ENCODE measurements at places on chromosomes 2 and 18.

GRCh38 chr2:168796090-168796577 lies 6.3 kb upstream of the NOSTRIN start:
- DNase-seq, result no peak

- DNase-seq, result no peak
Measured at GRCh38 chr2:9756692-9757250, 86.5 kb upstream of the TAF1B start.

DNA sequence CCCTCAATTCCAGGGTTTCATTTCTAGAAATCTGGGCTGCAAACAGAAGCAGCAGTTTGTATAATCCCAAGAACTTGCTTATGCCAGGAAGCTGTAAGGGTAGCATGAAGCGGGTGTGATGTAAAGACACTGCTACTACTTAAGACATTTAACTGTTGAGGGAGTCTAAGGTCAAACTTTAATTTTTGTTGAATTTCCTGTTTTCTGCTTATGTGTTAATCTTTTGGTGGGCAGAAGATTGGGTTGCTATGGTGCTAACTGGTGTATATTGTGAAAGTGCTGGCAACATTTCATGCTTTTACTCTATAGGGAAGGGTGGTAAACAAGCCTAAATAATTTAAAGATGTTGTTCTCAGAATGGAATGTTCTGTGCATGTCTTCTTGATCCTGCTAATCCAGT lies 2.7 kb downstream of the NCOA1 start:
- no peak for DNase-seq

GRCh38 chr2:72142570-72143440 lies 4.9 kb downstream of the CYP26B1 start:
- DNase-seq, result no peak

GRCh38 chr2:36811071-36811470 lies 114.6 kb downstream of the VIT start:
- no peak for DNase-seq

GRCh38 chr2:75494137-75494769 lies 66.5 kb downstream of the EVA1A start:
- DNase-seq, result no peak

- no peak for DNase-seq
Measured at GRCh38 chr2:112841295-112842044, 4.9 kb upstream of the IL1B start.

DNA sequence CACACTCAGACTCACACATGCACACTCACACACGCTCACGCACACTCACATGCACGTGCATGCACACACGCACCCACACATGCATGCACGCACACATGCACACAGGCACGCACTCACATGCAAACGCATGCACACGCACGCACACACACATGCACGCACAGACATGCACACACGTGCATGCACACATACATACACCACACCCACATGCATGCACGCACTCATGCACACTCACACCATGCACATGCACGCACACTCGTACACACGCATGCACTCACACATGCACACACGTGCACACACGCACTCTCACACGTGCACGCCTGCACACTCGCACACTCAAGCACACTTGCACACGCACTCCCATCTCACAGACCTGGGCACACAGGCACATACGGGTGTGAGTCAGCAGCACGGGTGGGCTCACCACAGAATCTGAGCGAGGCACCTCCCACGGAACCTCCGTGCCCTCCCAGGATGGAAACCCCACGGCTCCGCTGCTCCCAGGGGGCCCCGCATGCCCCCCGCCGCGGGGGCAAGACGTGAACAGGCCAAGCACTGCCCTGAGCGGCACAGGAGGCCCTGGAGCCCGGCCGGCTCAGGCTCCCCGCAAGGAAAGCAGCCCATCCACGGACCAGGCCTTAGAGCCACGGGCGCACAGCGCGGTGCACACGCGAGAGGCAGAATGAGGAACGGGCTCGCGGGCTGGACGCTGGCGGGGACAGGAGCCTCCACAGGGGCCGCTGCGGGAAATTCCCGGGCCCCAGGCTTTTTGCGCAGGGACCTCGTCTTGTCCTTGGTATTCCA lies 8.4 kb upstream of the KCNG2 start:
- no peak for DNase-seq

DNA sequence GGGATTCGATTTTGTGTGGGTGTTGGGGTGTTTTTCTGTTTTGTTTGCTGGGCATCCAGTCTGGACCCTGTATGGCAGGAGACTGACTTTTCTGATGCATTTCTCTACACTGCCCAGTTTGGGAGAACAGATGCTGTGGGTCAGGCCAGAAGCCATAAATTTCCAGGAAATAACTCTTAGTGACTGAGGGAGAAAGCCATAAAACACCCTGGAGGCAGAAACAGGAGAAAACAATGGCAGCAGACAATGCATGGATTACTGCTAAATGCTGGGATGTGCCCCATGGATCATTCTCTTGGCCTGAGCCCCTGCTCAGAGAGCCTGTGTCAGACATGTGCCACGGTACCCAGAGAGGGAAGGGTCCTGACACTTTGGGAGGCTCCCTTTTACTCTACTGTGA lies 133.6 kb upstream of the CAPN13 start:
- no peak for DNase-seq

DNA sequence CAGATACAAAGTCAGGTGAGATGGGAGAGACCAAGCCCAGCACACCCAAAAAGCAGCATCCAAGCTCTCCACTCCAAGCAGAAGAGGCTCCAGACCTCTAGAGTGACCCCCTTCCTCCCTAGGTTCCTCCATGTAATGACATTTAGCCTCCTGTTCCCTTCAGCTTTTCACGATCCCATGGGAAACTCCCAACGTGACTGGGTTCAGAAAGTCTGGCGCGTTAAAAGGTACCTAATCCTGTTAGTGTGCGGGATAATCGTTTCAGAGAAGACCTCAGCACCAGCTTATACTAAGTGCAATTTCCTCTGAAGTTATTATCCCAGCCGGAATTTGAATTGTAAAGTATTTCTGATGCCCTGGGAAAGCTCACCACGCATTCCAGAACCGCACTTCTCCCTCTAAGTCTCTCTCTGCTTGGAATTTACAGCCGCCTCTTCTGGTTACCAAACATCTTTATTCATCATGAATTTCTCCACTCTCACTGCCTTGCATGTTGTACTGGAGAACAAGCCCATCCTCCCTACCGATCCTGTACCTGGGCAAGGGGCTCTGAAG lies 46.9 kb downstream of the CCBE1 start:
- DNase-seq, result no peak

DNA sequence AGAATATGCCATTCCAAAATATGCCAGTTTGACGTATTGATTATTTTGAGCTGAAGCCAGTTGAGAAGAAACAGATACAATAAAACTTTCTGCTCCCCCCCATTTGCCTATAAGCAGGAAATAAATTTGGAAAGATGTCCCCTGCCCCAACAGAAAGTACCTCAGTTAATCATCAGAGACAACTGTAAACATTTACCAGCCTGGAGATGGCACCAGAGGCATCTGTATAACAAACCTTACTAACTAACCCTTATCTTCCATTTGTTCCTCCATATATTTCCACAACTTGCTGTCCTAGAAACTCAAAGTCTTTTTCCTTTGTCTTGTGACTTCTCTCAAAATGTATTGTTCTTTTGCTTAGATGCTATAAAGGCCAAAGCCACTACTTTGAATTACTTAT lies 93.8 kb downstream of the AKAIN1 start:
- DNase-seq, result no peak

DNA sequence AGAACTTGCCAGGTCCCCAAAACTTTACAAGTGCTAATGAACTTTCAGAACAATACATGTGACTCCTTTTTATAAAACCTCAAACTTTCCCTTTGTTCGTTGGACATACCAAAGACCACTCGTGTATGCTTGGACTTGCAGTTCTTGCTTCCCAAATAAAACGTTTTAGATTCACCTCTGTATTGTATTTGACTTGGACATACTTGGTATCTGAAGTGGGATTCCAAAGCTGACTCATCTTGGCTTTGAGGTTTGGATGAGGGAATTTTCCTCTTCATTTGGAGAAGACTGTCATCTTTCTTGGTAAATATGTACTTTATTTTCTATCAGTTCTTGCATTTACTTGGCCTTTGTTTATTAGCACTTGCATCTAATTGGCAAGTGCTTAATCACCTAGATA lies 8.0 kb upstream of the CYB5A start:
- DNase-seq, result peak; percentile 41

GRCh38 chr2:184646177-184646576 lies 47.8 kb downstream of the ZNF804A start:
- peak; percentile 25 for DNase-seq

DNA sequence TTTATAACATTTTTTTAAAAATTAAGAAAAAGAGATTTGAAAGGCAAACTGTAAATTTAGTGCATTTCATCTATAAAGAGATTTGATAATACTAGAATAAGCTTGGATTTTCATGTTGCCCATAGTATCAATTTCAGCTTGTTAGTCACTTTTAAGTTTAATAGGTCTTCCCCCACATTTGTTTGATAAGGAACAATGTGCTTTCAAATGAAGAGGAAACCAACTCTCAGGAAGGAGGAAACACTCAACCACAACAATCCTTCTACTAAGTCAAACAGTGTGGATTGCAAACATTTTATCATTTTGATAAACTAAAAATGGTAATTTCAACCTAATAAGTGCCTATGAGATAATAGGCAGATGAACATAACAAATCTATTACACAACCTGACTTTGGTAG lies 397.1 kb upstream of the CDH20 start:
- no peak for DNase-seq

- DNase-seq, result no peak
Measured at GRCh38 chr2:23335550-23335949, 49.4 kb upstream of the KLHL29 start.

DNA sequence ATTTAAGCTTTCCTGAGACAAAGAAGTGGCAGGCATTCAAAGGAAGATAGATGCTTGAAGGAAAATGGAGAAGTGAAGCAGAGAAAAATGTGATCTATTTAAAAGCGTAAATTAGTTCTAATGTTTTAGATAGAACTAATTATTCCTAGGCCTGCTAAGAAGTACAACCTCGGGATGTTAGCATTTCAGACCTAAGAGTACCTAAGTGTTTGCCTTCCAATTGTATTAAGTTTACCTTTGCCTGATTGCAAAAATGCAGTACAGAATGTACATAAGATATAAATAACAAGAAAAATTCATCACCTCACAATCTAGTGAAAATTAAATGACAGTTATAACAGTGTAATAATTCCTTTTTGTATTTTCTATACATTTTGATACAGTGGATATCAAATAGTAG lies 71.1 kb upstream of the HNMT start:
- DNase-seq, result no peak

DNA sequence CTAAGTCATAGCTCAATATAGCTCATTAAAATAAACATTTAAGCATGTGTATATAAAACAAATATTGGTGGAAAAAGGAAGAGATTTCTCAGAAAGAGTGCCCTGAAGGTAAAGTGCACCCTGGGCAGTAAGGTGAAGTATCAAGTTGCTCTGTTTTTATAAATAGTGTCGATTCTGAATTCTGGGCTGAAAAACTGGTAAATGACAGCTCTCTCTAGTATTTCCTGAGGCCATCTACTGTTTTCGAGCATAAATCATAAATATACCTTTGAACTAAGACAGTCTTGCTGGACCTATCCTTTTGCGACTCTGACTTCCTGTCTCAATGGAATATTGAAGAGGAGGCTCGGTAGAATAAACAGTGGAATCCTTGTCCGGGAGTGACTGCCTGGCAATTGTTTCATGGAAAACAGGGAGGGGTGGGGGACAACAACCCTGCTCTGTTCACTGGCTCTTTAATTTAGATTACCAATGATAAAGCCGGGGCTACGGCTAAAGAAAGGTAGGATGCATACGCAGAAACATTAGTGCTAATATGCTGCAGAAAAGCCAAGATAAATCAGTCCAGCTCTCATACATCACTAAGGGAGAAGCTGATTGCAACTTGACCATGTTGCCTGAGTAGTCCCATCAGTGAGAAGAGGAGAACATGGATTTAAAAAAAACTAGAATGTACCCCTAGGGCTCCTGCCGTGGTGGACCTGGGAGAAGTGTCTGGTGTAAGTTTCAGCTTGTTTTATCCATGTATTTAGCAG lies 124.1 kb downstream of the RAPGEF4 start:
- no peak for DNase-seq

DNA sequence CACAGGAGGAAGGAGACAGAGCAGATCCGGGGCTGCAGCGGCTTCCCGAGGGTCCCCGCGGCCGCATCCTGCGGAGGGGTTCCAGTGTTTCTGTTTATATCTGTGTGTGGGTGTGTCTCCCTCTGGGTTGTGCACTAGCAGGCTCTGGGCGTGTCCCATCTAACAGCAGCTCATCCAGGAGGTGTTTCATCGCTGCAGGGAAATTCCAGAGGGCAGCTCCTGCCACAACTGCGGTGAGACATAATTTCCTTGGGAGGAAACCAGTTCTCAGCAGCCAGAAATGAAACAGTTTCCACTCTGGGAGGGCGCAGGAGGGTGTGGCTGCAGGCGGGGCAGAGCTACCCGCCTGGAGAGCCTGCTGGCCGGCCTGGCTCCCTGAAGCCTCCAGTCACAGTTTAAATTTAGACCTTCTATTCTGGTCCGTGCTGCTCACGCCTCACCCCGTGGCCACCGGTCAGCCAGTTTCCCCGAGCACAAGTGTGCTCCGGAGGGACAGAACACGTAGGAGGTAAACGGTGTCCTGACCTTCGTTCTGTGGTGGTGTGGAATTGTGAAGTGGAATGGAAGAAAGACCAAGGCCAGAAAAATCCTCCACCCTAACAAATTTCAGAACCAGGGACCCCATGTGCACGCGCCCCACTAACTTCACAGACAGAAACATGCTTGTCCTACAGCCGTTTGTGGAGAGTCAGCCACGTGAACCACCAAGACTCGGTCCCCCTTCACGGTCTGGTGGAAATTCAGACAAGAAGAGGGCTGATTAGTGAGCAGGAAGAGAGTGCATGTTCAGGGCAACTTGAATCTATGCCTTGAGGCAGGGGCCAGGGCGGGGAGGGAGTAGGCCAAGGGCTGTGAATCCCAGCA lies 50.2 kb downstream of the TEX44 start:
- DNase-seq, result peak; percentile 98

DNA sequence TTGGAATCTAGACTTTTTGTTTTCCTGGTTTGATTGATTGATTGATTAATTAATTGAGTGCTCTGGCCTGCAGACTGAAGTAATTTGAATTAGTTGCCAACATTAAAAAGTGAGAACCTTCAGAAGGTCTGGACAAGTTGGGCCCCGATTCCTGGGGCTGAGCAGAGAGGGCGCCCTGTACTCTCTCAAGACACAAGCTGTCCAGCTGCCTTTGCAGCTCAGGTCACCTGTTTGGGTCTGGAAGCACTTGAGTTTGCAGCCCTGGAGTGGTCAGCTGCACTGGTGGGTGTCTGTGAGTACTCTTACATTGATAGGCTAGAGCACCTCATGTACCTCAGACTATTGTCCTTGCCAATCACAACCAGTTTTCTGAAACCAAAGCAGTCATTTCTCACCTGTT lies 22.7 kb upstream of the CELF4 start:
- no peak for DNase-seq

GRCh38 chr2:97743913-97744312 lies 30.5 kb downstream of the ZAP70 start:
- no peak for DNase-seq

- DNase-seq, result no peak
Measured at GRCh38 chr18:732371-732770, 19.9 kb upstream of the ENOSF1 start.
